ENCODE measurements at places on chromosomes 6 and 20.

GRCh38 chr6:12436224-12436623, 146.1 kb downstream of the EDN1 start:
- ATAC-seq: no peak

- no peak for ATAC-seq
Measured at GRCh38 chr6:125511809-125512396, 210.1 kb upstream of the HDDC2 start.

GRCh38 chr6:108707328-108707976, 140.8 kb upstream of the ARMC2 start:
- ATAC-seq: no peak

DNA sequence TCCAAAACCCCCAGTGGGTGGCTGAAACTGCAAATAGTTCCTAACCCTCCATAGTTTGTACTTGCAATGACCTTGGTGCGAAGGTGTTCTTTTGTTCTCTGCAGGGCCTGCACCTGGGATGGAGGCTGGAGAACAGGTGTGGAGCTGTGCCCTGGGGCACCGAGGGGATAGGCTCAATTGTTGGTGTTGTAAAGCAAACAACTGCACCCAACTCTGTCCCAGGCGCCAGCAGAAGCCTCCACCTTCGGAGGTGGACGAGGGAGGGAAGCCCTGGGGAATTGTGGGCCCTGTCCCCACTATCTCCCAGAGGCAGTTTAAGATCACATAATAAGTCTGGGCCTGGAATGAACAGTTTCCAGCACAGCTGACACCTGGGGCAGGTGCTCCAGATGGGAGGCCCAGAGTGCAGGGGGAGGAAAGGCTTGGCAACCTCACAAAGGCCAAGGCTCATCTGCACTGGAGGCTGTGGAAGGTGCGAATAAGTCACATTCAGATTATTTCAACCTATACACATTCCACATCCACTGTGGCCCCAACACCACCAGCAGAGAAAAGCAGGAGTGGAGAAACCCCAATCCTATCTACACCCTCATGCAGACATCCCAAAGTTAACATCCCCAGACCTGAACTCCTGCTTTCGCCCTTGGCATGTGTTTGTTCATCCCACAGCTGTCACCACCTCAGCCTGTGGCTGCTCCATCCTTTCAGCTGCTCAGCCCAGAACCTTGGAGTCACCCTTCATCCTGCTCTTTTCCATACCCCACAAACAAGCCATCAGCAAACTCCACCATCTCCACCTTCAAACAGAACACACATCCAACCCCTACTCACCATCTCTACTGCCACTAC, 12.3 kb upstream of the CBFA2T2 start:
- ATAC-seq: no peak

GRCh38 chr20:22720206-22720605, 135.8 kb upstream of the FOXA2 start:
- no peak for ATAC-seq

DNA sequence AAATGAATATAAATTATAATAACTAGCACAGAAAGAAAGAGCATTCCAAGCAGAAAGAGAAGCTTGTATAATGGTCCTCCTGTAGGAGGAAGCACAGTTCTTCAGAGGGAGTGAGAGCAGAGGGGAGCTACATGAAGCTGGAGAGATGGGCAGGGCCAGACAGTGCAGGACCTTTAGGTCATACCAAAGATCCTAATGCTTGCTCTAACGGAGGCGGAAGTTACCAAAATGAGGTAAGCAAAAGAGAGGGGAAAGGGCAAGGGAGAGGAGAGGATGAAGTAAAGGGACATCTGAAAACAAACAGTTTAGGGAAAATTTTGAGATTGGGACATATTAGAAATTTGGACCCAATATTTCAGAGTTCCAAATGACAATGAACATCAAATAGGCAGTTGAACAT, 50.2 kb downstream of the HBS1L start:
- ATAC-seq: no peak

GRCh38 chr6:104642871-104643270, 216.8 kb downstream of the HACE1 start:
- no peak for ATAC-seq

- no peak for ATAC-seq
Measured at GRCh38 chr6:36510365-36510764, 36.9 kb downstream of the STK38 start.

- ATAC-seq: no peak
Measured at GRCh38 chr6:30789606-30790005, 45.3 kb upstream of the IER3 start.

DNA sequence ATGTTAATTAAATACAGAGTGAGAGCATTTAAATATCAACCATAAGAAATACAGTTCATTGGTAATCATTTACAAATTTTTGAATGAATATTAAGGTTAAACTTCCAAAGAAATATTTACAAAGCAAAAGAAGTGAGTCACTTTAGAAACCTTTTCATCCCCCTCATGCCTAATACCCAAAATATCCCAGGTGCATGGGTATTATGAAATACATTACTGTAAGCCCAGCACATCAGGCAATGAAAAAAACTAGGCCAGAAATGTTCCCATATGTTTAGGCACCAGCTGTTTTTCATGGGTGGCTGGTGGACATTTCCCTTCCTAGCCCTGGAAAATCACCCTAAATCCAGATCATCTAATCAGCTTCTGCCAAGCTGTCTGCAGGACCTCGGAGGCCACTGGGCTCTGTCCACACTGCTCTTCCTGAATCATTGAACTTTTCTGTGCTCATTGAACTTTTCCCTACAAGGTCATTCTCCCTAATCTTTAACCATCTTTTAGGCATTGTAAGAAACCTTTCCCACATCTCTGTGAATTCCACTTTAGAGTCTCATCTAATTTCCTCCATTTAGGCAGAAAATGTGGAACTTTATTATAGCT, 145.3 kb upstream of the STXBP5 start:
- ATAC-seq: no peak

DNA sequence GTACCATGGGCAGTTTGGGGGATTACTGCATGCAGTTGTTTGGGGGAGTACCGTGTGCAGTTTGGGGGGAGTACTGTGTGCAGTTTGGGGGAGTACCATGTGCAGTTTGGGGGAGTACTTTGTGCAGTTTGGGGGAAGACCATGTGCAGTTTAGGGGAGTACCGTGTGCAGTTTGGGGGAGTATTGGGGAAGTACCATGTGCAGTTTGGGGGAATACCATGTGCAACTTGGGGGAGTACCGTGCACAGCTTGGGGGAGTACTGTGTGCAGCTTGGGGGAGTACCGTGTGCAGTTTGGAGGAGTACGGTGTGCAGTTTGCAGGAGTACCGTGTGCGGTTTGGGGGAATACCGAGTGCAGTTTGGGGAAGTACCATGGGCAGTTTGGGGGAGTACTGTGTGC, 22.3 kb downstream of the CDH4 start:
- ATAC-seq: no peak

GRCh38 chr20:62584671-62585460, 57.4 kb upstream of the SLCO4A1 start:
- no peak for ATAC-seq

DNA sequence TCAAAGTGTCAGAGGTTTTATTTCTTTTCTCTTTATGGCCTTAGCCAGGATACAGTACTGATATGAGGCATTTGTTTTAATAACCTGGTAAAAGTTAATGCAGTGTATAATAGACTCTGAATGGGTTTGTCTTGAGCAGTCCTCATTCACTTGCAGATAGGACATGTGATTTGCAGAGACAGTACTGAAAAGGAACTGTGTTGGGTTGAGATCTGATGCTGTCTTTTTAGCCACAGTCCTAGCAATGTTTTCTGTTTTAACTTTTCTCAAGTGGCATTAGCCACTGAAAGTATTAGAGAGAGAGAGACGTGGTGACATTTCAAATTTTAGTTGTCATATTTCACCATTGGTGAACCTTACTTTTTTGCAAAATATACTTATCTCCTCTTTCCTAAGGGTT, 547.2 kb upstream of the MAN1A1 start:
- no peak for ATAC-seq

DNA sequence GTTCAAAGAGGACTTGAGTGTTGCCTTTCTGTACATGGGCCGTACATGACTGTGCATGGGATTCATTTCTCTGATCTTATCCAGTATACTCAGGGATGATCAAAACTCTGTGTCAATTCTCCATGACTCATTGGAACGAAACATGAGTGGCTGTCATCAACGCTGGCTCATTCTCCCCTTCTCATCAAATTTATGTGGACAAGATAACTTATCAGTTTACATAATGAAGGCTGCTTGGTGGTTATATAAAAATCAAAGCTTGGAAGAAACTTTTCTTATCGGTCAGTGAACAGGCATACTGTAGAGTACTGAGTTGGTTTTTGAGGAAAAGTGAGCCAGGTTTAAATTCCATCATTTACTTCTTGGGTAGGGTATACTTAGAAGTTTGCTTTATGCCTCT, 24.9 kb downstream of the CRISP1 start:
- no peak for ATAC-seq

- ATAC-seq: no peak
Measured at GRCh38 chr20:8898823-8899222, 170.1 kb upstream of the PLCB4 start.

Data from gastroesophageal sphincter (tissue), 4 donors.